ENCODE measurements at places on chromosomes 7 and 10. TPM values are rescaled to one million over a fixed set of nuclear protein-coding genes. Genes with fewer than 3 reads are reported as not detected.

The RARRES2 gene
- 58.8 TPM for total RNA-seq

The GIMAP7 gene
- 3.1 TPM for total RNA-seq

The TMEM229A gene
- total RNA-seq = 51.0 TPM

The HOXA5 gene
- total RNA-seq = not detected

The COL26A1 gene
- total RNA-seq = 1.1 TPM

The PARD3 gene
- 59.5 TPM for total RNA-seq

The ERVW-1 gene
- 16.5 TPM for total RNA-seq

The C10orf71 gene
- total RNA-seq = 0.08 TPM

The MRC1 gene
- total RNA-seq = 17.3 TPM

The RBP4 gene
- total RNA-seq = 7.1 TPM

The FBXO24 gene
- total RNA-seq = 74.5 TPM

The DOCK4 gene
- total RNA-seq = 12.4 TPM

The ANXA8 gene
- total RNA-seq = 2.5 TPM

The SYT15 gene
- 3.6 TPM for total RNA-seq

The ARHGEF35 gene
- 1.3 TPM for total RNA-seq

The ZCWPW1 gene
- 83.5 TPM for total RNA-seq

The AGR3 gene
- not detected for total RNA-seq

The TMEM236 gene
- total RNA-seq = 0.43 TPM

The FLNC gene
- 8.8 TPM for total RNA-seq

The STAM gene
- 40.9 TPM for total RNA-seq

The EGFR gene
- total RNA-seq = 18.2 TPM

The PSD gene
- 22.7 TPM for total RNA-seq

The C7orf57 gene
- total RNA-seq = 12.3 TPM

The ZNF467 gene
- 2.4 TPM for total RNA-seq

The ARID5B gene
- 73.6 TPM for total RNA-seq

The MKX gene
- total RNA-seq = 1.7 TPM

The SMC3 gene
- total RNA-seq = 65.4 TPM

The CRTAC1 gene
- total RNA-seq = 12.2 TPM

The SPDYE2B gene
- 10.6 TPM for total RNA-seq

The PCLO gene
- 20.4 TPM for total RNA-seq

The RAPGEF5 gene
- 67.5 TPM for total RNA-seq

The DLX6 gene
- total RNA-seq = 7.3 TPM

The GRM3 gene
- total RNA-seq = 0.47 TPM

The ALOX5 gene
- 18.5 TPM for total RNA-seq

The AMZ1 gene
- total RNA-seq = 1.1 TPM

The TAS2R41 gene
- not detected for total RNA-seq

The HOXA3 gene
- total RNA-seq = 0.93 TPM

The ANKRD30A gene
- 11.9 TPM for total RNA-seq

The SSC4D gene
- 1.8 TPM for total RNA-seq

The CLCN1 gene
- 1.4 TPM for total RNA-seq

The NEUROG3 gene
- not detected for total RNA-seq

The CH25H gene
- 0.25 TPM for total RNA-seq

Data from testis (tissue), 5 donors.